ENCODE measurements at places on chromosomes 1 and 21. TPM values are rescaled to one million over a fixed set of nuclear protein-coding genes. Genes with fewer than 3 reads are reported as not detected.

The SYDE2 gene
- total RNA-seq = 20.2 TPM

The LRRC53 gene
- total RNA-seq = not detected

The IFI6 gene
- 32.4 TPM for total RNA-seq

The RHD gene
- not detected for total RNA-seq

The KANK4 gene
- total RNA-seq = 0.16 TPM

The HOOK1 gene
- total RNA-seq = 0.67 TPM

The MIXL1 gene
- 0.27 TPM for total RNA-seq

The FCRLB gene
- total RNA-seq = 0.38 TPM

The RHBDL2 gene
- total RNA-seq = not detected

The CD244 gene
- 0.24 TPM for total RNA-seq
